ENCODE measurements at places on chromosomes 16 and 17.
A peak's percentile ranks its signal among the peaks of the same experiment; 100 is the strongest.

DNA sequence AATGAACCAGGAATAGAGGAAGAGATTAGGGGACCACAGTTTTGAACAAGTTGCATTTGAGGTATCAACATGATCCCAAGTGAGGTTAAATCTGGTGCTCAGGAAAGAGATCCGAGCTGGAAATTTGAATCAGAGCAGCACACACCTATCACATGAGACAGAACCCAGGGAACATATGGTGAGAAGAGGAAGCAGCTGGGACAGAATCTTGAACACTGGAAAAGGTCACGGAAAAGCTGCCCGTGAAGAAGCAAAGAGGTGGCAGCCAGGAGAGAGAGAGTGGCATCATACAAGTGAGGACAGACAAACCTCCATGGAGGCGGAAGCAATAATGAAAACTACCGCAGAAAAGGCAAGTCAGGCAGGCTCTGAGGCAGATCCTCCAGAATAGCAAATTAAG lies 36.1 kb downstream of the USP31 start:
- DNase-seq: no peak

DNA sequence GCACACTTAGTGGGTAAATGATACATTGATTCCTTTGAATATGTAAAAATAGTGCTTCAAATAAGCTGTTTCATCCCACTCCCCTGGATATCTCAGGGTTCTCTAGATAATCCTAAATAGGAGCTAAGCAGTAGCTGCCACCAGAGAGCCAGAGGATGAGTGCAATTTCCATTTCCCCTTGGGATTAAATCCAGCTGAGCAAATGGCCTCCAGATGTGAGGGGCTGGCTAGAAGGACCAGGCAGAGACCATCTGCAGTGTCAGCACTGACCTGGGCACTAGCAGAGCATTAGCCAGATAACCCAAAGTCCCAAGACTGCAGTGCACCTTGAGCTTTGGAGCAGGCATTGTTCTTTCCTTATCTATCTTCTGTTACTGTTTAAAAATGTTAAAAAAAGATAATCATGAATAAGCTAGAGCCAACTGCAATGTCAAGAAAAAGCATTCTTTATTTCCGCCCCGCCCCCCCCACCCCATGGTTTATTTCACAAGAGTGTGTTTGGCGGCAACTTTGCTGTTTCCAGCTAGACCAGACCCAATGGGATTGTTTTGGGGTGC lies 19.5 kb downstream of the GPR179 start:
- DNase-seq: no peak

- no peak for DNase-seq
Measured at GRCh38 chr17:27550974-27551505, 79.9 kb upstream of the LGALS9 start.

DNA sequence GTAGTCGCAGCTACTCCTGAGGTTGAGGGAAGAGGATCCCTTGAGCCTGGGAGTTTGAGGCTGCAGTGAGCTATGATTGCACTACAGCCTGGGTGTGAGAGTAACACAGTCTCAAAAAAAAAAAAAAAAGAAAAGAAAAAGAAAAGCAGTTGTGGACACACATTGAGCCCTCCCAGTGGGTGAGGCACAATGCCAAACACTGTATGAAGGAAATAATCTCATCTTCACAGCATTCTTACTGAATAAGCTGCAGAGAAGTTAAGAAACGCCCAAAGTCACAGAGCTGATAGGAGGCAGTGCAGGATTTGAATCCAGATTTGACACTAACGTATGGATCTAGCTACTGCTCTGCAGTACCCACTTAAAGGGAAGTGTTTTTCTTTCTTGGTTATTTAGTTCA lies 5.9 kb upstream of the LYZL6 start:
- DNase-seq: no peak

GRCh38 chr17:69187294-69187693 lies 41.3 kb downstream of the ABCA10 start:
- DNase-seq: no peak

- DNase-seq: no peak
Measured at GRCh38 chr16:68046106-68046505, 23.0 kb downstream of the DUS2 start.

- DNase-seq: peak; percentile 24
Measured at GRCh38 chr17:40810494-40810893, 10.7 kb upstream of the KRT28 start.

GRCh38 chr16:3952737-3953131 lies 72.2 kb upstream of the CREBBP start:
- no peak for DNase-seq

GRCh38 chr16:72426386-72426785 lies 254.4 kb upstream of the PMFBP1 start:
- DNase-seq: no peak

GRCh38 chr16:83609178-83609577 lies 198.6 kb upstream of the HSBP1 start:
- no peak for DNase-seq

DNA sequence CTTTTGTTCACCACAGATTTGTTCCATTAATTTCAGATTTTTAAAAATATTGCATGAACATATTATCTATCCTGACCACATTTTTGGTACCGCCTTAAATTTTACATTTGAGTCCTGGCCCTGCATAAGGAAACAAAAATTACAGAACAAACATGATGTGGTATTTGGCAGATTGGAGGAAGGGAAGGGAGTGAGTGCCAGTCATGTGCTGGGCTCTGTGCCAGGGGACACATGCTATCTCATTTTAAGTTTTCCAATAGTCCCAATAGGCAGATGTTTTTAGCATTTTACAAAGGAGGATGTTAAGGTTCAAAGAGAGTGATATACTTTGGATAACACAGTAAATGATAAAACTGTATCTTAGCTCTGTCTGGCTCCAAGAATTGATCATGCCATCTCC lies 185.1 kb downstream of the CDK5R1 start:
- DNase-seq: no peak

GRCh38 chr16:3687021-3687420 lies 30.3 kb downstream of the TRAP1 start:
- no peak for DNase-seq

- DNase-seq: no peak
Measured at GRCh38 chr16:886084-886543, 84.7 kb downstream of the LMF1 start.

- DNase-seq: no peak
Measured at GRCh38 chr17:40818343-40818732, 4.1 kb downstream of the KRT10 start.

- DNase-seq: no peak
Measured at GRCh38 chr17:44647736-44648135, 8.5 kb upstream of the MEIOC start.

DNA sequence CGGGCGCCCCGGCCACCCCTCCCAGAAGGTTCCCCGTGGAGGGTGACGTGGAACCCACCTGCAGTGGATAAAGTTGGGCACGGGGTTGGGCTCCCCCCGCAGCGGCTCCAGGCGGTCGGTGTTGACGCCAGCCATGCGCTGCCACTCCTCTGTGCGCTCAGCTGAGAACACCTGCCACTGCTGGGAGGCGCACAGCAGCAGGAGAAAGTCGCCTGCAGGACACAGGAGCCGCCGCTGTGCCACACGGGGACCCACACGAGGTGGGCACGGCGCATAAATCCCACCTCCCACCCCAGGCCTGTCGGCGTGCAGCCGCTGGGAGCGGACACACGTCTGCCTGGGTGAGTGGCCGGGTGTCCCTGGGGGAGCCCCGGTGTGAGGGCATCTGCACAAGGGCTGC lies 20.7 kb downstream of the CTU2 start:
- no peak for DNase-seq

DNA sequence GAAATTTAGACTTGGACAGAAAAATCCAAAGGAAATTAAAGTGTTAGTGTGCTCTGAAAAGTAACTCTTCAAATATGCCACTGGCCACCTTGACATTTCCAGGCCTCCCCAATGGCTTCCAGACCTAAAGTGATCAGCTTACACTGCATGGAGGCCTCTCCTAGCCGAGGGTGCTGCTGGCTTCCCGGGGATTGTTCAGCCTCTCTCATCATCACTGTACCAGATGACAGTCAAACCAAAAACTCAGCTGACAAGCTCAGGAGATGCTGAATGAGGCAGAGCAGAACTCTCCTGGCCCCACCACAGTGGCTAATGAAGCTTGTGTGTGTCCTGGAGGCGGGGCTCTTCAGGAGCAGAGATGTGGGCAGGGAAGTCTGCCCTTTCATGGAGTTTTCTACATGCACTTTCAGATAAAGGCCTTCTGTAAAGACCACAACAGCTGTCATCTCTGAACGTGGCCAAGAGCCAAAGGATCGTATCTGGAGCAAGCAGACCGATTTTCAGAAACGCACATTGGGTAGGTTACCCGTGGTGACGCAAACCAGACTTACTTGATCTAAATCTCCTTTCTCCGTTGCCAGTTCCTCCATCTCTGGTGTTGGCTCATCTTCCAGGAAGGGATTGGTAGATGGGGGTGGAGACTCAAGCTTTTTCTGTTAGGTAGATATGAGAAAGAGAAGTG lies 113.3 kb downstream of the VPS53 start:
- DNase-seq: no peak

GRCh38 chr17:18033442-18034099 lies 5.4 kb downstream of the ATPAF2 start:
- DNase-seq: peak; percentile 91

GRCh38 chr16:69874271-69874670 lies 76.9 kb upstream of the CLEC18A start:
- DNase-seq: no peak

- DNase-seq: no peak
Measured at GRCh38 chr17:62994931-62995330, 28.9 kb downstream of the TANC2 start.

GRCh38 chr17:29253037-29253436 lies 6.4 kb downstream of the CRYBA1 start:
- DNase-seq: no peak

- DNase-seq: no peak
Measured at GRCh38 chr17:63523253-63523855, at the start of gene KCNH6. TSS of gene KCNH6 (plus strand) at chr17:63523358. CDS start at chr17:63523414, 56 bp downstream.

- no peak for DNase-seq
Measured at GRCh38 chr17:69523244-69523861, 108.9 kb downstream of the MAP2K6 start.

GRCh38 chr17:74295625-74296547 lies 21.9 kb downstream of the DNAI2 start:
- no peak for DNase-seq

DNA sequence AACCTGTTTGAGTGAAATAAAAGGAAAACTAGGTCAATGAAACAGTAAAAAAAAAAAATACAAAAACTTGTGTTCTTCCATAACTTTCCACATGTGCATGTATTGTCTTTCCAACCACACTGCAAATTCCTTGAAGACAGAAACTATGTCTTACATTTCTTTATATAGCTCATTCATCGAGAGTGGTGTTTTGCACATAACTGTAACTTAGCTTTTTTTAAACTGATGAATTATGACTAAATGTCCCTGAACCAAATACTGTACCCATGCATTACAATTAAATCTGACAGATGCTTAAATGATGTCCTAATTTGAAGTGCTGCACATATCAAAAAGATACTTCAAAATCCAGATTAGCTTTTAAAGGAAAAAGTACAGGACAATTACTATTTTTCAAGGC lies 50.1 kb downstream of the BRIP1 start:
- no peak for DNase-seq

GRCh38 chr16:56964243-56965148 lies 2.7 kb downstream of the CETP start:
- DNase-seq: no peak

GRCh38 chr16:24953721-24954120 lies 61.4 kb downstream of the ARHGAP17 start:
- no peak for DNase-seq

GRCh38 chr17:73184136-73184993 lies 8.5 kb upstream of the COG1 start:
- DNase-seq: no peak

DNA sequence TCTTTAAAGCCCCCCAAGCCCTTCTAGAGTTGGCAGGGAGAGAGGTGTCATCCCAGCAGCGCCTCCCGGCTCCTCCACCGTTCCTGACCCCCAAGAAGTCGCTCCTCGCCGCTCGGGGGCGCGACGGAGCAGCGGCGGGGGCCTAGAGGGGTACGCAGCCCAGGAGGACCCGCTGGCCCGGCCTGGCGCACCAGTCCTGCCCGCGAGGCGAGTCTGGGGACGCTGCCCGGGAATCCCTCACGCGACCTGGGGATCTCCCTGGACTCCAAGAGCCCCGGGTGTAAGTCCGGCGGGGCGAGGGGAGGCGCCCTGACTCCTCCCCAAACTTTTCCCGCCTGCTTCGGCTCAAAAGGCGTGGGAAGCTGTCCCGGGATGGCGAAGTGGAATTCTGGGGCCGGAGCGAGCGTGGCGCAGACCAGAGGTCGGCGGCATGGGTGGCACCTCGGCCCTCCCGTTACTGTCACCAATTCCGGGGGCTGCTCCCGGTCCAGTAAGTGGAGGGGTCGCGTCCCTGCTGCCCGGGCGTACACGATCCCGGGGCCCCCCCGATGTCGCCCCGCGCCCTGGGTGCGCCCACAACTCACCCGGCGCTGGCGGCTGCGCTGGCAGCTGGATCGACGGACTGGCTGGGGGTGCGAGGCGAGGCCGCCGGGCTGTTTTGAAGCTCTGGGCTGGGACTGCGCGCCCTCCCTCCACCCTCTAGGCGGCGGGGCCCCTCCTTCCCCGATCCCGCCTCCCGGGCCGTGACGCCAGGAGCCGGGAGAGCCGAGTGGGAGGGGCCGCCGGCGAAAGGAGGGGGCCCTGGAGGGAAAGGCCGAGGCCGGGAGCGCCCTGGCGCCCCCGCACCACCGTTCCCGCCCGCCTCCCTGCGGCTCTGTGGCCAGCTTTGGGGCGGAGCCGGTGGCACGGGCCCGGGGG lies at the start of gene EMP2:
Gene EMP2, minus strand, starts transcription at position 634 of the 918 bp plus-strand sequence. CDS start 32,981 bp downstream, outside the sequence.
- peak; percentile 92 for DNase-seq

DNA sequence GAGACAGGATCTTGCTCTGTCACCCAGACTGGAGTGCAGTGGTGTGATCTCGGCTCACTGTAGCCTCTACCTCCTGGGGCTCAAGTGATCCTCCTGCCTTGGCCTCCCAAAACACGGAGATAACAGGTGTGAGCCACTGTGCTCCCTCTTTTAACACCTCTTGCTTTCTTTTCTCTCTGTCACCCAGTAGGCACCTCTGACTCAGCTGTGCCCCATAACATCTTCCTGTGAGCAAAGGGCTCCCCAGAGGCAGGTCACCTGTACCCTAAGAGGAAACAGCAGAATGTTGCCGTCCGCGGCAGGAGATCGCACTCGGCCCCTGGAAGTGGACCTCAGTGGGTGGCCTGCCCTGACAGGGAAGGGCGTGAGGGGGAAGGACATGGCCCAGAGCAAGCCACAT lies 918 bp upstream of the NLRC3 start:
- no peak for DNase-seq

- no peak for DNase-seq
Measured at GRCh38 chr16:84022644-84023043, 20.0 kb downstream of the SLC38A8 start.

GRCh38 chr16:30903596-30903995 lies 7.2 kb downstream of the CTF1 start:
- no peak for DNase-seq

Data from H54 (cell line).